ENCODE measurements at places on chromosomes 5 and 9. TPM values are rescaled to one million over a fixed set of nuclear protein-coding genes. Genes with fewer than 3 reads are reported as not detected.

Gene FAXDC2
- total RNA-seq: 0.18 TPM

Gene EPB41L4A
- 0.04 TPM for total RNA-seq

Gene EIF4E1B
- not detected for total RNA-seq

- DNase-seq: no peak
These were observed 1048.7 kb upstream of the NUDT12 start for GRCh38 chr5:104611135-104611767.

GRCh38 chr9:104074876-104075275 is 19.2 kb upstream of the SMC2 start:
- DNase-seq: no peak

DNA sequence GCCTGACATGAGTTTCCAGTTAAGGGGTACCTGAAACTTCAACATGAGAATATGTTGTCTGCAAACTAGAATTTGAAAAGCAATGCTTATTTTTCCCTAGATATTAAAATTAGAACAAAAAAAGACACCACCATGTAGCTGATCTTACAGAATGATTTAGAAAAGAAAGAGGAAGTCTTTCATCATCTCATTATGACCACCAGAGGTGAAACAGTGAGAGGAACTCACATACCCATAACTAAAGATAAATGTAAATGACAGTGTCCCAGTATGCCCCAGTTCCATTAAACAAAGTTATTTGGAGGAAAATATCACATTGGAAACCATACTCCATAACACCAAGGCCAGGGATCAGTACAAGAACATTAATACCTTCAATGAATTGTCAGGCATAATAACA is 6.9 kb downstream of the TAF7 start:
- DNase-seq: no peak

- DNase-seq: no peak
These were observed 485 bp downstream of the FAM53C start for GRCh38 chr5:138338411-138339090.

DNA sequence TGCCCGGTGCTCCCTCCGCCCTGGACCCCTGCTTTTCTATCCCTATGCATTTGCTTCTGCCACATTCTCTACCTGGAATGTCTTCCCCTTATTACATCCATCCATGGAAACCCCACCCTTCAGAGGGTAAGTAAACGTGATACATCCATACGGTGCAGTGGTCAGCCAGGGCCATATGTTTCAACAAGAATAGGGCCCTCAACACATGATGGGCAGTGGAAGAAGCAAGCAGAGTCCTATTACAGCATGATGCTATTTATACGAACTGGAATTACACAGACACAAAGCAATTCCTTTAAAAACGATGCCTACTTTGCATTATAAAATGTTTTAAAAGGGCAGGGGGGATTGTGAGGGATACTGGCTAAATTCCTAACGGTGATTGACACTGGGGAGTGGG is 38.2 kb upstream of the PTGS1 start:
- DNase-seq: no peak

GRCh38 chr9:3433066-3433465 is 92.7 kb downstream of the RFX3 start:
- no peak for DNase-seq

DNA sequence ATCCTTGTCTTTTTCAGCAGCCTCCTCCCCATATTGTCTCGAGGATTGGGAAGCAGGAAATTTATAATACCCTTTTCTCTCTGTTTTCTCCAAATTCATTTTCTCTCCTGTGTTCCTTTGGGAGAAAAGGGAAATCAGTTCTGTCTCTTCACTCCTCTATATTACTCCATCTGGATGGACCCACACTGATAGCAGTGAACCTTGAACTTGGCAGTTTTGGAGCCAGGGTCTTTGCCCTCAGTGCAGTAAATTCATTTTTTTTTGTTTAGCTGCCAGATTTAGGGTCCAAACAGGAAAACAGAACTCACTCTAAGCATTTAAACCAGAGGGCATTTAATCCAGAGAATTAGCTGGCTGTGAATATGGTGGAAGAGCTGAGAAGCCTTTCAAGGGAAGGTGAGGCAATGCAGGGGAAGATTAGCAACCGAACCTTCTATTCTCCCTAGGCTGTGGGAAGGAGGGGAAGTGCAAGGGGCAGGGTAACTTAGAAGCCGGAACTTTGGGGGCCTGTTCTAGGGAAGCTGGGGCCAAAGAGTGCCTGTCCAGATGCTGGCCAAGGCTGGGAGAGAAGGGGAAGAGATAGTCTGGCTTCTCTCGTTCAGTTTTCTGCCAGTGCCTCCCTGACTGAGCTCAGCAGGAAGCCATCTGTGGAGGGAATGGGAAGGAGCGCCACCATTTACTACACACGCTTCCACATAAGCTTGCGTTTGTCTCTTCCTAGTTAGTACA is 16.3 kb upstream of the NPR2 start:
- no peak for DNase-seq
